ENCODE measurements at places on chromosomes 7 and 10.

DNA sequence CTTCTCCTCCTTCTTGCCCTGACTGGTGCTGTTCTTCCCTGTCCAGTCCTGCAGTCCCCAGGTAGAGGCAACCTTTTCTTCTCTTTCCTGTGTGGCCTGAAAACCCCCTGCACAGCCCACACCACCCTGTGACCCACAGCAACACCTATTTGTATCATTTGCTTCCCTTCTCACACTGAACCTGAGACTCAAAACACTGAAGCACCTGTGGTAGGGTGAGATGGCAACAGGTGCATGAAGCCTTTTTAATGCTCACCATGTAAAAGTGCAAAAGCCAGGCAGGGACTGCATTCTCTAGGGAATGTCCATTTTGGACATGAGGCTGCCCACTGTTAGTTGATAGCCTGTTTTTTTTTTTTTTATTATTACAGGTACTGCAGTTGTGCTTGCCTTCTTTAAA lies 71.4 kb downstream of the LRMDA start:
- DNase-seq = no peak

GRCh38 chr7:89246196-89246595 lies 450.7 kb upstream of the TEX47 start:
- DNase-seq = no peak

- DNase-seq = peak; percentile 2
Measured at GRCh38 chr10:37495415-37495814, 362.0 kb downstream of the ZNF248 start.

DNA sequence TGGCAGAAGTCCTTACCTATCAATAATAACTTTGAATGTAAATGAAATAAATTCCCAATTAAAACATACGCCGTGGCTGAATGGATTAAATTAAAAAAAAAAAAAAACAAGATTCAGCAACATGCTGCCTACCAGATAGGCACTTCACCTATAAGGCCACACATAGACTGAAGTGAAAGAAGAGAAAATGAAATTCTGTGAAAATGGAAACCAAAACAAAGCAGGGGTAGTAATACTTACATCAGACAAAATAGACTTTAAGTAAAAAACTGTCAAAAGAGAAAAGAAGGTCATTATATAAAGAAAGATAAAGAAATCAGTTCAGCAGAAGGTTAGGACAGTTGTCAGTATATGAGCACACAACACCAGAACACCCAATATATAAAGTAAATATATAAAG lies 55.3 kb downstream of the TCAF1 start:
- no peak for DNase-seq

DNA sequence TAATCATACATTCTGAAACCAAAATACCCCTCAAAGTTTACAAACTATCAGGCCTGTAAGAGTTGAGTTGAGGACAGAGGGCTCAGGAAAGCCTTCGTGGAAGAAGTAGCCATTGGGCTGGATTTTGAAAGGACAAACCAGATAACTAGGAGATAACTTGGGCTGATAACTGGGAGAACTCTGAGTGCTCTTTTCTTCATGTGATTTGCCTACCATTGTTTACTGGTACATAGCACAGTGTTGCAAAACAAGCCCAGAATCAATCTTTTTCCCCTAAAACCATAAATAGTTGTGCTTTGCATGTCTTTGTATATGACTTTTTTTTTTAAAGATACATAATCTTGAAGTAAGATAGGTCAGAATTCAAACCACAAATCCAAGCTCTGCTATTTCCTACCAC lies 106.7 kb upstream of the ITGB1 start:
- no peak for DNase-seq

DNA sequence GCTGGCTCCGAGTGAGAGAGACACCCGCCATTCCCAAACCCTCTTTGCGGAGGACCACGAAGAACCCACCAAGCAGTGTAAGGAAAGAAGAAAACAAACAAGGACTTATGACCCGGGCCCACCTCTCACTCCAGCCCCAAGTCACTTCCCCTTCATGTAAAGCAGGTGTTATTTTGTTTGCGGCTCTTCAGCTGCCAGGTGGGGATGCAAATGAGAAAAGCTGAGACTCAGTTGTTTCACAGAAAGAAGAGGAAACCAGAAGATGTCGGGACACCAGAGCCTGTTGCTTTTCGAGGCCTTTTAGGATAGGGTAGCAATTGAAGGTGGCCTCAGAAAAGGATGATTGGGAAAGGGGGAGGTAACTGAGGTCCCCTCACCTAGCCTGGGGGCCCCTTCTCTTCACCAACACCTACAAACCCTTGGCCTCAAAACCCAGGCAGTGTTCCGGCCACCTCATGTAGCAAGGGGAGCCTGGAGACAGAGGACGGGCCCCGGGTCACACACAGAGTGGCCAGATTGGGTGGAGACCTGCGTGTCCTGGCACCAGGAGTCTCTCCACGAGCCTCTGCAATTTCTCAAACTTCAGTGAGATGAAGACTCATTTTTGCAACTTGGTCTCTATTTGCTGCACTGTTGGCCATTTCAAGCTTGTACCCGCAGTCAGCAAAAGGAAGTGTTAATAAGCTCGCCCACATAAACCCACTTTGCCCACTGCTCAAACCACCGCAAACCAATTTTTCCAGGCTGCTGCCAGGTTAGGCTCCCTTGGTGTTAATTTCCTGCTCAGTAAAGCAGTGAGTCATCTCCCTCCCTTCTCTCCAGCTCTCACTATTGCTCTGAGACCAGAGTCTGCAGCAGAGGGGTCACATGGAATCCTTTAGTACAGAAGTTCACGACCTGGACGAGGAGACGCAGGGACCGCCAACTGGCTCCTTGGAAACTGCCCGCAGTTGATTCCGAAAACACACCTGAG lies 45.5 kb downstream of the AOC1 start:
- DNase-seq = no peak

GRCh38 chr7:151505836-151506468 lies 13.7 kb downstream of the RHEB start:
- no peak for DNase-seq
